Effector CD4-positive, alpha-beta T cell (primary cell): ENCODE measurements at places on chromosomes 12 and 14.
A peak's percentile ranks its signal among the peaks of the same experiment; 100 is the strongest.

GRCh38 chr12:108582509-108582908 is 15.4 kb downstream of the TMEM119 start:
- DNase-seq, result no peak

GRCh38 chr12:11863478-11863906 is 207.2 kb upstream of the BCL2L14 start:
- no peak for DNase-seq

DNA sequence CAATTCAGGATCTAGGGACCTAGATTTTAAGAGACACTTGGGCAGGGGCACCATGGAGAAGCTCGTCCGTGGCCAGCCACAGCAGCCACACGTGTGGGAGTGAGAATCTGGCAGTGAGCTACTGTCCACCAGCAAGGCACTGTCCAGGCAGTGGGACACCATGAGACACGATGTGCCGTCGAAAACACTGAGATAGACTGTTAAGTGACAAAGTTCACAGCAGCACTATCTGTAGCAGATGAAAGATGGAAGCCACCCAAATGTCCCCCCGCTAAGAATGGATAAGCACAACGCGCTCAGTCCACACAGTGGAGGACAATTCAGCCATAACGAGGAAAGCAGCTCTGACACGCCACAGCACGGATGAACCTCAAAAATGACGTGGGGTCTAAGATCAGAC is 19.7 kb downstream of the RILPL1 start:
- DNase-seq, result no peak

- DNase-seq, result no peak
Observed at GRCh38 chr12:11863988-11864387, 206.8 kb upstream of the BCL2L14 start.

GRCh38 chr14:75422169-75422568 is 5.7 kb upstream of the JDP2 start:
- DNase-seq, result no peak

DNA sequence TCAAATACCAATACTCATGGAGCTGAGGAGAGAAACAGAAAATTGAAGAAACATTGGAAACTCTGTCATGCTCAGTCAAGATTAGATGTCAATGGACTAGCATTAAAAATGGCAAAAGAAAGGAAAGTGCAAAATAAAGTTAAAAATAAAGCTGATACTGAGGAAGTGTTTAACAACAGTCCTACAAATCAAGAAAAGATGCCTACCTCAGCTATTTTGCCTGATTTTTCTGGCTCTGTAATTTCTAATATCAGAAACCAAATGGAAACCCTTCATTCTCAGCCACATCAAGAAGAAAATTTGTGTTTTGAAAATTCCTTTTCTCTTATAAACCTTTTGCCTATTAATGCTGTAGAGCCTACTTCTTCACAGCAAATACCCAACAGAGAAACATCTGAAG is 40.5 kb downstream of the METTL25 start:
- DNase-seq, result no peak

- no peak for DNase-seq
Observed at GRCh38 chr14:38385836-38386235, 129.9 kb upstream of the CLEC14A start.

DNA sequence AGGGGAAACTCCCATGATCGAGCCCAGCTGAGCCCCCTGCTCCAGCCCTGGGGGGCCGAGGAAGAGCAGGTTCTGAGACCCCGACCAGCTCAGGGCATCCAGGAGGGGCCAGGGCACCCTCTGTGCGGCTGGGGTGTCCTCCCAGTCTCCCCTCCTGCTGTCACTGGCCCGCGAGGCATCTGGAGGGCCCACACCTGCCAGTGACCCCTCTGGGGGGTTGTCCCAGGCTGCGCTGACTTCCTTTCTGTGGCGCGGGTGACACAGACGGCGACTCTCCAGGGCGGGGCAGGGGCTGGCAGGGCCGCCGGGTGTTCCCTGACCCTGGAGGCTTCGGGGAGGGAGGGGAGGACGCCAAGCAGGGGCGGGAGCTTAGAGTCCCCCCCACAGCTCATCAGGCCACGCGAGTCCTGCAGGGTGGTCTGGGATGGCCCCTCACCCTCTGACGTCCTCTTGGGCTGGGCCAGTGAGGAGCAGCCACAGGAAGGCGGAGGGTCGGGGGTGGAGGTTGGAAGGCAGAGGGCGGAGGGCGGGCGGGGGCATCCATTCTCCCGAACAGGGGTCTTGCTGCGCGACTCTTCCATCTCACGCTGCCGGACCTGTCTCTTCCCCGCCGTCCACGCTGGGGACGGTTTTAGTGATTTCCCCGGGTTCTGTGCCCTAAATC is 38.6 kb upstream of the FBRSL1 start:
- no peak for DNase-seq

GRCh38 chr12:46126050-46126727 is 135.8 kb upstream of the SCAF11 start:
- DNase-seq, result no peak

GRCh38 chr12:15562263-15562662 is 226.9 kb downstream of the EPS8 start:
- no peak for DNase-seq

DNA sequence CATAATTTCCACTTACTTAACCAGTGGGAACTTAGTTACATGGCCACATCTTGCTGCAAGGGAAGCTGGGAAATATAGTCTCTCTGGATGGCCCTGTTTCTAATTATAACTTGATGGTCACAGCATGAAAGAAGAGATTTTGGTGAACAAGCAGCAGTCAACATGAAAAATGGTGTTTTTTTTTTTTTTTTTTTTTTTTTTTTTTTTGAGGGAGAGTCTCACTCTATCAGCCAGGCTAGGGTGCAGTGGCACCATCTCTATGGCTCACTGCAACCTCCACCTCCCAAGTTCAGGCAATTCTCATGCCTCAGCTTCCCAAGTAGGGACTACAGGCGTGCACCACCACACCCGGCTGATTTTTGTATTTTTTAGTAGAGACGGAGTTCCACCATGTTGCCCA is 10.8 kb downstream of the SRGAP1 start:
- no peak for DNase-seq

GRCh38 chr14:103139132-103140025 is 16.1 kb downstream of the TNFAIP2 start:
- DNase-seq, result no peak

GRCh38 chr12:115017346-115017745 is 333.4 kb upstream of the TBX3 start:
- DNase-seq, result no peak

DNA sequence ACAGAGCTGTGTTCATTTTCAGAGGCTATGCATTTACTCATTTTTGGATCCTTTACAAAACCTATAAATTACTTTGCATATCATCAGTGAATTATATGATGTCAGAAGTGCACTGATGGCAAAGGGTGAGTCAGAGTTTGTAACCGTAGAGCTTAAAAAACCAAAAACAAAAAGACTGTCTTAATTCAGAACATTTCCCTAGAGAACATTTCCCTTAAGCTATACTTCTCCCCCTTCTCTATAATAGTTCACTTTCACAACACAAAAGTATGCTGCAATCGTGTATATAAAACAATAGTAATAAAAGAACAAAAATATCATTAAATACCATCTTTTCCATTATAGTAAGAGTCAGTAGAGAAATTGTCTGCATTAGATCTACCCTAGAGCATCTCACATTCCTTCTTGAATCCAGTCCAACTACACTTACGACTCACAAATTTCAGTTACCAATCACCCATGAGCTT is 934.9 kb downstream of the LRFN5 start:
- no peak for DNase-seq

GRCh38 chr12:54051026-54051842 is 2.4 kb upstream of the HOXC4 start:
- DNase-seq, result no peak

DNA sequence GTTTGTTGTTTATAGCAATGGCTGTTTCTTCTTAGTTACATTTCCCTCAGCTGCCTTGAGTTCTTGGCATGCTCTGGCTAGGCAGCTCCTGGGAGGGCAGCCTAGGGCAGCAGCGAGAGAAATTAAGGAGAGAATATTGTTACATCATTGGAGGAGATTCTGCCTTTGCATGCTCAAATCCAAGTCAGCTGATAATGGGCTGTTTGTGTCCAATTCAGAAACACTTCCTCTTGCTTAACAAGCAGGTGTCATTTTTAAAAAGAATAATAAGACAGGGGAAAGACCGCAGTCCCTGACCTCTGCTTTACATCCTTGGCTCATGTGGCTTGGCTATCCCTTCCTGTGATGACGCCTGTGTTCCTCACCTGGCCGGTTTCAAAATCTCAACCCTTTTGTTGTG is 76.9 kb downstream of the ESR2 start:
- DNase-seq, result no peak

DNA sequence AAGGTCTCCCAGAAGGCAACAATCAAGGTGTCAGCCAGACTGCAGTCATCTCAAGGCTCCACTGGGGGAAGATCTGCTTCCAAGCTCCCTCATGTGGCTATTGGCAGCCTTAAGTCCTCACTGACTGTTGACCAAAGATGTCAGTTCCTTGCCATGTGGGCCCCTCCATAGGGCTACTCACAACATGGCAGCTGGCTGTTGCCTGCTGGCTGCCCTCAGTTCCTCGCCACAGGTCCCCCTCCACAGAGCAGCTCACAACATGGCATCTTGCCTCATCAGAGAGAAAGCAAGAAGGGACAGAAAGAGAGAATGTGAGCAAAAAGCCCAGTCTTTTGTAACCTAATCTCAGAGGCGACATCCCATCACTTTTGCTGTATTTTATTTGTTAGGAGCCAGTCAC is 34.4 kb upstream of the EGLN3 start:
- DNase-seq, result no peak

DNA sequence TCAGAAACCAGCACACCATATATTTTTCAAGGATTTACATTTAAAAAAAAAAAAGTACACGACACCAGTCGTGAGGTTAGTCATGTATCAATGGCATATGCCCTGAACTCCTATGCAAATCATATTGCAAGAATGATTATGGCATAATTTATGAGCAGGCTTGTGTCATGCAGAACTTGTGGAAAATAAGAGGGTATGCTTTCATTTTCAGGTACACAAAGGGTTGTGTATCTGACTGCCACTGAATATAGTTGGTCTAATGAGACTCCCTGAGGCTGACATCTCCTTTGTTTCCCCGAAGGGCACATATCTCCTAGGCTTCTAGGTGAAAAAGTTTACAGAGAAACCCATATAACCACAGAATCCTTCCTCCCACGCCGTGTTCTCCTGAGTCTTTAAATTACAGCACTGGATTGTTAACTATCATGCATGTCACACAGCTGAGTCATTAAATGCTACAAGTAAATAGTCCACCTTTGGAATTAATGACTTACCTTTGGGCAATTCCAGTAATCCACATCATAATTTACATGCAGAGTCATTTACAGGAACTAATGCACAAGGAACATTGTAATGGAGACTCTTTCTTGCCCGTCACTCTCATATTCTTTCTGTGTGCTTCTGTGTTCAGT is 356.7 kb upstream of the DIO2 start:
- DNase-seq, result no peak

- DNase-seq, result no peak
Observed at GRCh38 chr12:88413646-88414045, 166.6 kb downstream of the KITLG start.

DNA sequence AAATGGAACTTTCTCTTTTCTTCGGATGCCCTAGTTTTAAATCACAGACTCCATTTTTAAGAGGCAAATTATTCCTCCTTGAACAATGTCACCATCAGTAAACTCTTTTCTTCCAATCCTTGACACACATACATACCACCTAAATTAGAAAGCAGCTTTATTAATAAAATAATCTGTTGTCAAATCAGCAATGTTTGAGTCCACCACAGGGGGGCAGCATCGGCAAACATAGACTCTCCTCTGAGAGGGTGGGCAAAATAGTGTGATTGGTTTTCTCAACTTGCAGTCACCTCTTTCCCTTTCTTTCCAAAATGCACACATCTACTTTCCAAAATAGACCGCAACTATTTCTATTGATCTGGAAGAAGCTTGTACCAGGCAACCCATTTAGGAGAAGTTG is 438.4 kb upstream of the OR4E1 start:
- DNase-seq, result peak; percentile 34

DNA sequence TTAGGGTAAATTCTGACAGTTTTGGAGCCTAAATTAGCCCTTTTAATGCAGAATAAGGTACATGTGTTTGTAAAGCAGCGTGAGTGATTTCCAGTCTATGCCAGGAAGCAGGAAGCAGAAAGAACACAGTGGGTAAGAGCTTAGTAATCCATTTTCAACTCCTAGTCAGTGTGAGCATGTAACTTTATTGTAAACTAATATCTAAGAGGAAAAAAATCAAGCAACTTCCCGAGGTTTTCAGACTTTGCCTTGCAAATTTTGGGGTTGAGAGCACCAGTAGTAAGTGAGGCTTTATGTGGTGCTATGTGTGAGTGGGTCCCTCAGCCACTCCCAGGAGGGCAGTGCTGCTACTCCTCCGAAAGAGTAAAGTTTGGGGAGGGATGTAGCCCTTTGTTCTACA is 2.9 kb downstream of the CIPC start:
- DNase-seq, result no peak
